ENCODE measurements at places on chromosomes 7 and 10.
A peak's percentile ranks its signal among the peaks of the same experiment; 100 is the strongest.

DNA sequence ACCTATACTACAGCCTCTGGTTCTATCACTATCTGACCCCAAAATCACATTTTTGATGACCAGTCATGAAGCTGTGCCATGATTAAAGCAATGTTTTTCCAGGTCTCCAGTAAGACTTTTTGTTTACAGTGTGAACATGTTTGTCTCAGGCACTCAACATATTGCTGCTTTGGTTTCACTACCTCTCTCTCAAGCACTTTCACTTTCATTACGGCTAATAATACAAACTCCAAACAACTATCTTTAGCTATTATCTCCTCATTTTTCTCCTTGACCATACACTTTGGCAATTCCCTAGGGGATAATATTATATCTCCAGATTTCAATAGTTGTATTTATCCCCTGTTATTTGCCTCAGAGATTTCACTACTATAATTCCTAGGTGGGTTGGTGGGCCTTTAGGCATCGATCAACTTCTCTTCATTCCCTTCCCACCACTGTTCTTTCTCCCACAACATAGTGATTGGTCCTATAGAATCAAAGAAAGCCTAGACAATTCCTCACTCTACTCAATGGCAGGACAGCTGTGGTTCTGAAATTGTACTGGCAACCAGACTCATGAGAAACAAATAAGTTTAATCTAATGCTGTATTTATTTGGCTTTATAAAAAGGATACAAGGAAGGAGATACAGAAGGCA is 261.4 kb upstream of the ZWINT start:
- DNase-seq = no peak

- DNase-seq = peak; percentile 13
These were observed 1.3 kb downstream of the NRCAM start for GRCh38 chr7:108454674-108455550.

- no peak for DNase-seq
These were observed 16.1 kb upstream of the PALD1 start for GRCh38 chr10:70462349-70462984.

DNA sequence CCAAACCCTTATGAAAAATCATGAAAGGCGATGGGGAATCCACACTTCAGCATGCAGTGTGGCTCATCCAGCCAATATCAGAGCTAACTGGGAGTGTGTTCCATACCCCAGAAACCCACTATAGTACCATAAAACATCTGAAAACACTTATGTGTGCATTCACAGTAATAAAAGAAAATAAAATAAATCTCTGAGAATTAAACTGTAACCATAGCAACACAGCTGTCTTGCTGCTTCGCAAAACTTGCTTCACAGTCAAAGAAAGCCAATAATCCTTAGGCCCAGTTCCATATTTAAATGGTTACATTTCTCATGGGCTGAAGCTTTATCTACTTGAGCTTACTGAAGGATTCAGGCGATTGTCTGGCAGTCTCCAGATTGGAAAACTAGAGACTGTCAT is 19.9 kb upstream of the POLR1F start:
- DNase-seq = no peak

- DNase-seq = no peak
These were observed 94.2 kb upstream of the IGFBP3 start for GRCh38 chr7:46015107-46015868.

DNA sequence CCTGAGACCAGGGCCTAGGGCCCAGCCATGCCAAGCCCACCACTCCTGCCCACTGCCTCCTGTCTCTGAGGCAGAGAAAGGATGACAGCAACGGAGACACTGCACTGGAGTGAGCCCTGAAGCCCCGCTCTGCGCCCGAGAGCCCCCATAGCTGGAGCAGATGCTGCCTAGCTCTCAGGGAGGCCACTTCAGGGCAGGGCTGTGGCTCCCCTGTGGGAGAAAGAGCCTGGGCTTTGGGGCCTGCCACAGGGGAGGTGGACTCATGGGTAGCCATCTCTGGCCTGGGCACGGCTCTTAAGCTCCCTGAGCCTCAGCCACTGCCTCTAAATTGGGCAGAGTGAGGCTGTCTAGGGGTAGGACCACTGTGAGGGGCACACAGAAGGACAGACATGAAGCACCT is 214.2 kb downstream of the GRID1 start:
- no peak for DNase-seq

DNA sequence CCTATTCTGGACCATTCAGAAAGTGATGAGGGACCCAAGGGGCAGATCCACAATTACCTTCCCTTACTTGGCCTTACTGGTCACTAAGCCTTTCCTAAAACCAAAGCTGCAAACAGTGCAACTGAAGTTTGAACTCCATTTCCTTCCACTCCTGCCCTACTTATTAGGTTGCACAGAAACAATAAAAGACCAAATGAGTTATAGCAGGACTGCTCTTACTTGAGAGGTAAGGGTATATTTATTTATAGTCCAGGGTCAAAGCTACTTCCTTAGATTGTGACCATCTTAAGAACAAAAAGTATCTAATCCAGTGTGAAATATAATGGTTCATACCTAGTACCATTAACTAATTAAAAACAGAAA is 27.0 kb downstream of the CDK6 start:
- no peak for DNase-seq

DNA sequence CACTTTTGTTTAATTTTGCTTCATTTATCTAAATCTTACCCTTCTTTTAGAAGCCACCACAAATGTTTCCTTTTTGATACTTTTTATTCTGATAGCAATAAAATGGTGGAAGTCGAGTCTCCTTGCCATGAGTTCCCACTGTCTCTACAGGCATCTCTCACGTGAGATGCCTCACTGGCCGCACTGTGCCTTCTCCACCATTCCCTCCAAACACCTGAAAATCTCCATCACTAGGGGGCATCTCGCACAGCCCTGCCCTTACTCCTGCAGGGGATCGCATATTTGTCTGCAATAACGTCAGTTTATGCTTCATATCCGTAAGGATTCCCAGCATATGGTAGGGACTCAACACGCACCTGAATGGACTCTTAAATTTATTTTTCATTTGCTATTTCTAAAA is 56.3 kb upstream of the NCAPG2 start:
- no peak for DNase-seq

GRCh38 chr10:84783386-84783785 is 455.0 kb downstream of the CCSER2 start:
- DNase-seq = no peak

DNA sequence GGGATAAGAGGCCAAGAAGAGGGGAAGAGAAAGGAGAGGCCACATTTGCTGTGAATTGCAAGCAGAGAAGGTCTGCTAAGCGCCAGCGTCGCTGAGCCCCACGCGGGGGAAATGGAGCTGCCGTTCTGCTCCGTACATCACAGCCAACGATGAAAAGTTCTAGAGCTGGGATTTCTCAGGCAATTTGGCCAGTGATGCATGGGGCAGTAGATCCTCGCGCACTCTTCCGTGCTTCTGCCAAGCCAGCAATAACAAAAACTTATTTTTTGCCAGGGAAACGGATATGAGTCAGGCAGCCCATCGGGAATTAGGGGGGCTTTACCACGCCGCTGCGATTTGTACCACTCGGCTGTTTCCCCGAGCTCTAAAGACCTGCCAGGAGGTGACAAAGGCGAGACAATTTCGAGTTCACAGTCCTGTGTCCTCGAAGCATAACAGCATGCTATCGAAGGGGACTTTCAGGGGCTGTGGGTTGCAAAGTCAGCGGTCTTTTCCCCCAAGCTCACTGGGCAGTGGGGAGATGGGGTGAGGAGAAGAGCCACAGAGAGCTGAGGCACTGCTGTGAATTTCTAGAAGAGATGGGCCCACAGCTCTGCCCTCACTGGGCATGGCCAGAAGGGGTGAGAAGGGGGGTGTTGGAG is 30.0 kb upstream of the SLF2 start:
- DNase-seq = no peak

GRCh38 chr10:61399406-61399805 is 53.8 kb downstream of the TMEM26 start:
- no peak for DNase-seq

DNA sequence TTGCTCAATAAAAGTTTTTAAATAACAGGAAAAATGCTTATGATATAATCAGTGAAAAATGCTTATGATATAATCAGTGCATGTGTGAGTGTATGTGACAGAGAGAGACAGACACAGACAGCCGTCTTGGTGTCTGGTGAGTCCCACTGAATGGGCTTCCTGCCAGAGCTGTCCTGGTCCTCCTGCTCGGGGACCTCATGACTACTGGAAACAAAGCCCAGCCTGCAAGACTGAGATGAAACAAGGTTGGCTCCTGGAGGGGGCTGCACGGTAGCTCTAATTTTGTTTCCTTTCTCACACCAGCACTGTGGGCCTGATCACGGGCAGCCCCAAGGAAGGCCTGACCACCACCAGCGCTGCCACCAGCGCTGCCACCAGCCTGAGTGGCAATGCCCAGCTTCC is 57.3 kb downstream of the NRP1 start:
- no peak for DNase-seq

GRCh38 chr7:101172005-101172853 is 6.9 kb upstream of the VGF start:
- DNase-seq = no peak

- DNase-seq = no peak
These were observed 43.3 kb downstream of the DIP2C start for GRCh38 chr10:646118-646524.

- DNase-seq = no peak
These were observed 582.2 kb upstream of the ZWINT start for GRCh38 chr10:56943221-56943755.

DNA sequence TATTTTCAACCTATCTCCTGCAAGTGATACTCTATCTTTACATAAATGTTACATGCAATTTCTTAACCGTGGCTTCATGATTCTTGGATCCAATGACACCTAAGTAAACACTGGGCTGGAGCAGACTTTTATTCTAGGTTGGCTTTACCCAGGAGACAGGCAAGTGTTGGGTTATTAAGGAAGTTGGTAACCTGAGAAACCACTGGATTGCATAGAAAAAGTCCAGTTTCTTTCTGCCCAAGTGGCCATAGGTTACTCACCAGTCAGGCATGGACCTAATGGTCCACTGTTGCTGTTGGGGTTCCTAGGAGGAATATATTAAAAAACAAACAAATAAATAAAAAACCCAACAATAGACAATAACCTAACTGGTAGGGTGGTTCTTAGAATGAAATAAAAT is 112.8 kb downstream of the SEMA3D start:
- DNase-seq = no peak

DNA sequence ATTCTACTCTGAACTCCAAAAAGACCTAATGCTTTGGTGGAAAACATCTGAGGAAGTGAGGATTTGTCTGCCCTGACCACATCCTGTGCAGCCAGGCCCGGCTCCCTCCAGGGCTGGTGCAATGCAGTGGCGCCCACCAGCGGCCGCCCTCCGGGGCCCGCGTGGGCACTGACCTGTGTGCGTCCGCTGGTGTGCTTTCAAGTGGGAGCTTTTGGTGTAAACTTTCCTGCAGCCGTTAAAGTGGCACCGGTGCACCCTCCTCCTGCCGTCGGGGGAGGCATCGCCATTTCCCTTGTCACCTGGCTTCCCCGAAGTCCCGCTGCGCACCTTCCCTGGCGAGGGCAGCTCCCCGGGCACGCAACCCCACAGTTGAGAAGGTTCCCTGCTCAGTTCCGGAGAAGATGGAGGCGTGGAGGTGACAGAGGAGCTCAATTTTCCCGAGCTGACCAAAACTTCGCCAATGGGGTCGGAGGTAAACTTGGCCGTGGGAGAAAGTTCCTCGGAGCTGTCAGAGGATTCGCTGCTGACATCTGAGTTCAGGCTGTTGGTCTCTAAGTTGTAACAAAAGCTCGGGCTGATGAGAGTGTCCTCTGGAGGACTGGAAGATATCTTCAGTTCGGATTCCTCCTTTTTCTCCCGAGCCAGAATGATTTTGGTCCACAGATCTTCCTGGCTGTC is 3.4 kb downstream of the KLF6 start:
- no peak for DNase-seq

GRCh38 chr7:16223963-16224707 is 197.2 kb downstream of the CRPPA start:
- no peak for DNase-seq

GRCh38 chr7:95493844-95494243 is 8.1 kb downstream of the ASB4 start:
- DNase-seq = no peak

GRCh38 chr7:15675379-15675778 is 11.1 kb downstream of the MEOX2 start:
- DNase-seq = no peak

DNA sequence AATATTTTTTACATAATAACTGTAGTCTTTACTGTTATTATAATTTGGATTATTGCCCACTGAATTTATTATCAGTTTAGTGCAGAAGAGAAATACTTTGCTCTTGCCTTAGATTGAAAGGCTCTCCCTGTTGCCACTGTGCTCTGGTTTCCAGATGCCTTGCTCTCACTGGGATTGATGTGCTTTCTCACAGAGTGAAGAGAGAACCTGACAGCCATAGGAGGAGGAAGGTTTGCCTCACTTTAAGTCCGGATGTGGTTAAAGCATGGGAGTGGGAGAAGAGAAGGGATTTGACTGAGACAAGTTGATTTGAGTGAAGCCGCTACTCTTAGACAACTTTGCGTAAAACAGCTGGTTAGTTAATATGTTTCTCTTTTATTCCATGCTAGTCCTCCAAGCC is 68.2 kb upstream of the RPA3 start:
- DNase-seq = no peak

DNA sequence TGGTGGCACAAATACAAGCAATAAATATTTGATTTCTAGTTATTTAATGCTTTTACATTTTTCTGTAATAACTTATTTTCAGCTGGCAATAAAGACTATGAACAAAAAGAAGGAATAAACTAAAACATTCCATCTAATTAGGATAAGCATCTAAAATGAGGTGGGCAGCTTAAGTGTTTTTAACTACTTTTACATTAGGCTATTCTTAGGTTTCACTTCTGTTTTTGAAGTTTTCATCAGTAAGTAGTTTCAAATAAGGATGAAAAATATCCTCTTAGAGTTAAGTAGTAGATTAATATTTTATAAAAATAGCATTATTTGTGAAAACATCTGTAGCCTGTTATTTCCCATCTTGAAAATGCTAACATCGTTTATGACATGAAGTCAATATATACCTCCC is 15.9 kb downstream of the NT5C2 start:
- no peak for DNase-seq

GRCh38 chr10:59995862-59996261 is 89.5 kb upstream of the CCDC6 start:
- no peak for DNase-seq

Measured in left renal cortex interstitium (tissue), 4 donors.